ENCODE measurements at places on chromosomes 1 and 21. TPM values are rescaled to one million over a fixed set of nuclear protein-coding genes. Genes with fewer than 3 reads are reported as not detected.

DNA sequence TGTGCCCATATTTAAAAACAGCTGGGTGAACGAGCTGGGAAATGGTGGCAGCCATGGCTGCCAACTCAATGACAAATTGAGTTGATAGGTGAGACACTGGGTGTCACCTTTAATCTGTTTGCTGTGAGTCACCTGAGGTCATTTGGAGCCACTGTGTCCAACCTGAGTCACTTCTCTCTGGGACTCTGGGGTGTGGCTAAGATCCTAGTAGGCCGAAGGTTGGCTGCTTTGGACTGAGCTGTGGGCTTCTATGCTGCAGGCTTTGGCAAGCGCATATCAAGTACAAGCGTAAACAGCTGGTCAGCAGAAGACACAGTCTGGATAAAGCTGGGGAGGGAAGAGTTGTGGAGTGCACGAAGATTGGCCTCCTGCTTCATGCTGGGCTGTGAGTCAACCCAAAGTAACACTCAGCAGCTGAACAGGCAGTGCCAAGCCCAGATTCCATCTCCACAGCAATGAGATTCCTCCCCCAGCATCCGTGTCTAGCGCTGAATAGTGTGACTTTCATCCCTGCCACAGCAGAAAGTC, 24.0 kb downstream of the TEX35 start:
- H3K27me3 ChIP-seq = no peaks in the 10 kb centered on the region
- peaks cover 36% of the 10 kb centered on the region for H3K4me1 ChIP-seq
- H3K27ac ChIP-seq = no peak overlapping the region
- no peak overlapping the region for H3K4me3 ChIP-seq
- peak; percentile 88 for DNase-seq

- peaks cover 17% of the 10 kb centered on the region for H3K4me1 ChIP-seq
- DNase-seq = no peak
- H3K27ac ChIP-seq = no peak overlapping the region
- H3K36me3 ChIP-seq = no peaks in the 10 kb centered on the region
- no peaks in the 10 kb centered on the region for H3K27me3 ChIP-seq
Observed at GRCh38 chr1:24506691-24507381, 4.2 kb downstream of the RCAN3 start.

GRCh38 chr1:235075048-235075776, 53.4 kb downstream of the TOMM20 start:
- peaks cover 77% of the 10 kb centered on the region for H3K4me1 ChIP-seq
- H3K27me3 ChIP-seq = no peaks in the 10 kb centered on the region
- no peaks in the 10 kb centered on the region for H3K36me3 ChIP-seq
- no peak overlapping the region for H3K4me3 ChIP-seq
- peak overlapping the region; percentile 55 for H3K27ac ChIP-seq

Gene MYOC
- total RNA-seq = 19.4 TPM

Measured in vagina (tissue), 2 donors.